Foreskin keratinocyte (primary cell): ENCODE measurements at places on chromosomes 11 and 22. TPM values are rescaled to one million over a fixed set of nuclear protein-coding genes. Genes with fewer than 3 reads are reported as not detected.

DDX10 gene
- total RNA-seq: 28.6 and 31.0 TPM in 2 replicates

ACAT1 gene
- 48.3 and 53.3 TPM in 2 replicates for total RNA-seq

OR8K3 gene
- not detected in 2 replicates for total RNA-seq

AMPD3 gene
- total RNA-seq: 7.6 and 8.8 TPM in 2 replicates

DMC1 gene
- total RNA-seq: 2.3 and 4.0 TPM in 2 replicates

DNA sequence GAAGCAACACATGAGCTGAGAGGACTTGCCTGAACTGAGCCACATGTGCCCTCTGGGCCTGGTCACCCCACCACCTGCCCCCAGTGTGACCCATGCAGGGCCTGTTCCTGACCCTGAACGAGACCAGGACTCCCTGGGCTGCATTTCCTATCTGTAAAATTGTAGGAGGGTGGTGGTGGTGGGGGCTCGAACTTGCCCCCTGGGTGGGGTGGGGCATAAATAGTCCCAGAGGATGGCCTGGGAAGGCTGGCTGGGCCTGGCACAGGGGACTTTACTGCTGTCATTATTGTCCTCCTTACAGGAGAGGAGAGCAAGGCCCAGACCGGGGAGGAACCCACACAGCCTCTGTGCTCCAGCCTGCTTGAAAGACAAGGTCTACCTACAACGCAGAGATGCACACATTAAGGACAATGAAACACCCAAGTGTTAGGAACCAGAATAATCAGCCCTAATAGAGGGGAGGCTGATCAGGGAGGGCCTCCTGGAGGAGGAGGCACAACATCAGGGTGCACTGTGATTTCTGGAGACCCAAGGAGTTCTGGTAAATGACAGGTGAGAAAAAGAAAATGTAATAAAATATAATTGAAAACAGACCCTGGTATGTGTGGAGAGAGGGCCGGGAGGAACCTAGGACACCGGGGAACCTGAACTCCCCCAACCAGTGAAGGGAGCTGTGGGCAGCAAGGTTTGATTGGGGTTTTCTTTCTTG, 2.8 kb upstream of the AIFM3 start:
- DNase-seq: no peak

DNA sequence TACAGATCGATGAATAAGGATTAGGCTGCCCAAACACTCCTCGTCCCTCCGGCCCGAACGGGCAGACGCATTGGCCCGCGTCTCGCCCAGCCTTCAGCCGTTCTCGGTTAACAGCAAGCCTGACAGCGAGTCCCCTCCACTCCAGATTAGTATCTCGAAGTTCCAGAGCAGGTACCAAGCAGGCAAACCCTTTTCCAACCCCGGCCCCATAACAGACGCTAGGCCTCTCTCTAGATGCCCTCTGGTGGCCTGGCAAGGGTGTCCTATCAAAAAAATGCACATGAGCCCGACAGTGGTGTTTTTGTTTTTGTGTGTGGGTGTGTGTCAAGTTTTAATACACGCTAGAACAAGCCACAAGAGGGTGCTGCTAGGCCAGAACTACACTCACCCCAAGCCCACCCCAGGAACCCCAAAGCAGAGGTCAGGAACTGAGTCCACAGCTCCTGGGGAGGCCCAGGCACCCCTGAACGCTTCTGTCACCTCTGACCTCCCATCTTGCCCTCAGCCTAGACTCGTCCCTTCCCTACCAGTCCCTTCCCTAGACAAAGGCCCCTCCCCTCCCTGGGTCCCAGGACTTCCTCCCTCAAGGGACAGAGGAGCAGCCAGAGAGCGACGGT, 658 bp upstream of the ARFGAP2 start:
- DNase-seq: no peak

DNA sequence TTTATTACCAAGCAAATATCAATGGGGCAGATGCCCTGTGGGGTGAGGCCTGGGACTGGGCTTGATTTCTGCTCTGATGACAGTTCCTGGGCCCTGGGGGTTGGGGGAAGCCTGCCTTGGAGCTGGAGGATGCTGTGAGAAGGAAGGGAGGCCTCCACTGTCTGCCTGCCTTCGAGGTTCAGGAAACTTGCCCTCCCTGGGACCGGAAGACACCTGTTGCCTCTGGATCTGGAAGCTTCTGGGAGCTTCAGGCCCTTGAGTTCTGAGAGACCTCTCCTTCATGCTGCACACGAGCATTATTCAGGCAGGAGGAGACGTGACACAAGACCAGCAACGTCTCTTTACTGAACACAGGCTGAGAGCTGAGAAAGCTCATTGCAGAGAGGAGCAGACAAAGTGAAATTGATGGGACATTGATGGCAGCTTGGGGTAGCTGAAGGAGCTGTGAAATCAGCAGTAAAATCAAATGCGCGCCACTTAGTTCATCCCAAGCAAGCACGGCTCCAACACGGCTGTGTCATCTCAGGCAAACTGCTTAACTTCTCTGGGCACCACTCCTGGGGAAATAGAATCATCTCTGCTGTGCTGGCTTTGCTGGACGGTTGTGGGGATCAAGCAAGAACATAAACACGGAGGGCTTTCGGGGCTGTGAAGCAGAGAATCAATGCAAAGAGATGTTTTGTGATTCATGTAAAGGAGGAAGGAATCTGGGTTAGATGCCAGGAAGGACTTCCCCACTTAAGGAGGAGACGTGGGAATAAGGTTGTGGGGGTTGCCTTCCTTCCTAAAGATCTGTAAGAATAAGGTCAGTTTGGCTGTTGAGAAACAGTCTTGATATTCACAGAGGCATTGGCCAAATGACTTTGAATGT, 64.5 kb downstream of the TP53I11 start:
- no peak for DNase-seq

- DNase-seq: no peak
These were observed 3.9 kb downstream of the SPTBN2 start for GRCh38 chr11:66725114-66725513.

- peak; percentile 95 for DNase-seq
These were observed 4.3 kb upstream of the PHLDA2 start for GRCh38 chr11:2933375-2934020.

- DNase-seq: no peak
These were observed 33.7 kb upstream of the TH start for GRCh38 chr11:2205214-2205720.

- no peak for DNase-seq
These were observed 15.3 kb downstream of the PHF21B start for GRCh38 chr22:44994399-44995104.

DNA sequence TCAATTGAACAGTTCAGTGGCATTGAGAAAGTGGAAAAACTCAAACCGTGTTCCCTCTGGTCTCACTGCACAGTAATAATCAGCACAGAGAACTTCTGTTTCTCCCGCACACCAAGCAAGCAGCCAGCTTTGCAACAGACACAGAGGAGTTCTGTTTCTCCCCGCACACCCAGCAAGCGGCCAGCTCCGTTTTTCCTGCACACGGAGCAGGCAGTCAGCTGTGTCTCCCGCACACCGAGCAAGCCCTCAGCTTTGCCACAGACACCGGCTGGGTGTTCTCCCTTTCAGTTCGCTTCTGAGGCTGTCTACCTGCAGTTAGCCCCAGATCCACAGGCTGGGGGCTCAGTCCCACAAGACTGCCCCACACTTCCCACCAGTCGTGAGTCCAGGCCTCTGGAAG, 9.9 kb upstream of the TALDO1 start:
- DNase-seq: no peak

- DNase-seq: no peak
These were observed 65.9 kb upstream of the LINC01488 start for GRCh38 chr11:69415411-69416142.

DNA sequence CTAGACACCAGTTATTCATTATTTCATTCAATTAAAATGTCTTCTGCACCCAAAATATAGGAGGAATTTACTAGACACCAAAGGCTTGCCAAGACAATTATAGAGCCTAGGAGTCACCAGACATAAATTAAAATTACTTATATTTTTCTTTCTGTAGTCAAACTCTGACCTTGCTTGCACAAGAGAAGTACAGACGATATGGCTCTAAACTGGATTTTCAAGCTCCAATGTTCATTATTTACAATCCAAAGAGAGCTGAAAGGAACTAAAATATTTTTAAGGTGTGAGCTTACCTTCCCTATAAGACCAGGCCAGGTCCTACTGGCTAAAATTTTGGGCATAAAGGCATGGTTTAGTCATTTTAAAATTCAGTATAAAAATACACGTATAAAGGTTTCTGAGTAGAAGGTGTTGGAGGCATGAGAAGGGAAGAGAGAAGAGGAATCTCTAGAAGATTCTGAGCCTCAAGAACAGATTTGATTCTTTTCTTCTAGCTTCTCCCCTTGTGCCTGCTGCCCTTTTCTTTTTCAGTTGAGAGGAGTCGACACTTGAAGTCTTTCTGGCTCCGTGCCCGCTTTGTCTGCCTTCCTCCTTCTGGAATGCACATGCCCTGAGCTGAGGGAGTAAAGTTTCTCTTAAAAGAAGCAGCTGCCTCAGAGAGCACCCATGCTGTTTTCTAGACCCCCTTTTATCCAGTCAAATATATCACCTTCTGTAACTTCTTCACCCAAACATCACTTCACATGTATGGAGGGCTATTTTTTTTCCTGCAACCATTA, 13.5 kb downstream of the C11orf97 start:
- DNase-seq: no peak

- DNase-seq: no peak
These were observed 233.3 kb downstream of the CEP164 start for GRCh38 chr11:117560780-117561530.

DNA sequence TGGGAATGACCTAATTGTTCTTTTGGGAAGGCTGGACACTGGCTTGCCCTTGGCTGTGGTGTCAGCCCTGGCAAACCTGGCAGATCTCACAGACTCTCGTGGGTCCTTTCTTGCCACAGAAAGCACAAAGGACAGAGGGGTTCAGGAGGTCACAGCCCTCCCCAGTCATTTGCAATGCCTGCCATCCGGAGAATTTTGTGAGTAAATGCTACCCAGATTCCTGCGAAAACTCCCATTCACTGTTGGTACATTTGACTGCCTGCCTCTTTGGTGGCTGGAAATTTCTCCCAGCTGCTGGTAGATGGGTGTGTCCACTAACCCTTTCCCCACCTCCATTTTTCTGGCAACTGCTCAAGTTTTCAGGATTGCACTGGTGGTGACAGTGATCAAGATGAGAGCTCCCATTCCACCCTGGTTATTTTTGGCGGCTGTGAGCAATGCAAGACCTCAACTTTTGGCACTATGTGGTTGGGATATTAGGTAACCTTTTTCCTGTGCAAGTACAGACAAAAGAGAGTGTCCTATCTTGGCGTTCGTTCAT, 155.7 kb downstream of the NAV2 start:
- DNase-seq: peak; percentile 53

DNA sequence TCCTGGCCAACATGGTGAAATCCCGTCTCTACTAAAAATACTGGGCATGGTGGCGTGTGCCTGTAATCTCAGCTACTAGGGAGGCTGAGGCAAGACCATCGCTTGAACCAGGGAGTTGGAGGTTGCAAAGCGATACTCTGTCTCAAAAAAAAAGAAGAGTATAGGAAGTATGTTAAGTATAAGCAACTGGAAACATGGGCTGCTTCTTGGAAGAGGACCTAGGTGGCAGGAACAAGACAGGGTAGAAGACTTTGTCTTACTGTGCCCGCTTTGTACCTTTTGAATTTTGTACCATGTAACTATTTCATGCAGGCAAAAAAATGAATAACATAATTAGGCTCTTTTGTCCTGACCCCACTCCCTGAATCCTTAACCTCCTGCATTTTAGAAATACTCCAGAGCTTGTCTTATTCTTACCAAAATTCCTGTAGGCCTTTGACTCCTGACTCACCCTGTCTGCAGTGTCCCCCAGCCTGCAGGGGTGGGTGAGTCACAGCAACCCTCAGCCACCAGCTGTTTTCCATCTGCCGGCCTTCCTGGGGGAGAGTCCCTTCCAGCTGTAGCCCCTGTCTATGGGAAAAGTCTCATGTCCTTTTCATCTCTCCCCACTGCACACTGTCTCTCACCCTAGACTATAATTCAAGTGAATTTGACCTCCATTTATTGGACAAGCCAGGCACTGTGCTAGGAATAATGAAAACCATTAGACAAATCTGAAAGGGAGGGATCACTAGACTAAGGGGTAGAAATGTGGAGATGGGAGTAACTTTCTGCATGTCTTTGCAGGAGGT, 41.8 kb downstream of the TXN2 start:
- DNase-seq: peak; percentile 79

DNA sequence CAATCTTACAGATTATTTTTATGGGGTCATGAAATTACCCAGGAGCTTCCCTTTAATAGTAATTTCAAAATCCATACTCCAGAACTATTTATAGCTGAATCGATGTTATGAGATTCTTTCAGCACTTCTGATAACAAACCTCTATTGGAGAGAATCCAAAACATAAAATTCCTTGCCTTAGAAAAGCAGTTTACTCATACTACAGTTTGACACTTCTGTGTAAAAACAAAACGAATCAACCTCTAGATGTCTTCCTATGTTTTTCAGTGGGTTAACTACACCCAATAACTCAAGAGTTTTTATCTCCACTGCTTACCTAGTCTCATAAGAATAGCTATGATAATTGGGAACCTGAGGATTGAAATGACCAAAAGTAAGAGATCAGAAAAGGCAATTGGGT, 35.6 kb downstream of the KIF18A start:
- DNase-seq: no peak

DNA sequence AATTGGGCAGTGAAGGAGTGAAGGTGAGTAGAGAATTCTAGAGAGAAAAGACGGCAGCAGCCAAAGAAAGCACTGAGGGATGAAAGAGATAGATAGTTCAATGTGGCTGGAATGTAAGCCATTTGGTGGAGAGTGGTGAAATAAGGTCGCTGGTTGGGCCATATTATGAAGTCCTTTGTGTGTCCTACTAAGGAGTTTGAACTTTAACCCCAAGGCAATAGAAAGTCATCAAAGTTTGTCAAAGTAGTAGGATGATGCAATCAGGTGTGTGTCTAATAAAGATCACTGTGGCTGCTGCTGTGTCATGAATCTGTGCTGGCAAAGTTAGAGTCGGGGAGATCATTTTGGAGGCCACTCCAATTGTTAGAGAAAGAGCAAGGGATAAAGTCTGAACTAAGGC, 18.7 kb downstream of the RNF121 start:
- no peak for DNase-seq

GRCh38 chr22:38935023-38935422, 22.4 kb upstream of the APOBEC3A start:
- DNase-seq: peak; percentile 15

- DNase-seq: peak; percentile 38
These were observed 21.0 kb downstream of the PARVB start for GRCh38 chr22:44045145-44045544.

DNA sequence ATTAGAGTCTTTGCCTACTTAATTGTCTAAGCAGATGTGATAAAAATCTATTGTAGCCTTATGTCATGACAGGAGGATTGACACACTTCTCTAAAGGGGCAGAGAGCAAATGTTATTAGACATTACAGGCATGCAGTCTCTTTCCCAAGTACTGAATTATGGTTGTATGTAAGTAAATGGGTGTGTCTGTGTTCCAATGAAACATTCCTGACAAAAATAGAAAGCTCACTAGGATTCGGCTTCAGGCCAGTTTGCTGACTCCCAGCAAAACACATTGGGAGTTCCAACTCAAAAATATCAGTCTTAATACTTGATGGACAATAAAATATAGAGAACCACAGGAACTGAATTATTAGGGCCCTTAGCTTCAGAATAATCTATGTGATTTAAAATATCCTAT, 1480.4 kb downstream of the FAM181B start:
- no peak for DNase-seq

DNA sequence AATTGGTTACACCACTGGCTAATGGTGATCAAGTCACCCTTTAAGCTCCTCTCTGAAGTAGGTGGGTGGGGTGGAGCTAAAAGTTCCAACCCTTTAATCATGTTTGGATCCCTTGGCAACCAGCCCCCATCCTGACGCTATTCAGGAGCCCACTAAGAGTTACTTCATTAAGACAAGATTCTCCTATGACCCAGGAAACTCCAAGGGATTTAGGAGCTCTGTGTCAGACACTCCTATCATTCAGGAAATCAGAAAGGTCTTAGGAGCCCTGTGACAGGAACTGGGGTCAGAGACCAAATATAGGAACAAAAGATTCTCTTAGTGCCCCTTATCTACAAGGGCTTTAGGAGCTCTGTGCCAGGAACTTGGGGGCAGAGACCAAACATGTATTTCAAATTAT, 141.3 kb downstream of the ATG16L2 start:
- no peak for DNase-seq
